ENCODE measurements at places on chromosomes 13 and 19.

GRCh38 chr19:6730153-6730804, 7.1 kb downstream of the GPR108 start:
- no peak for DNase-seq

- DNase-seq: no peak
Observed at GRCh38 chr19:4807188-4807587, 15.7 kb downstream of the FEM1A start.

- DNase-seq: no peak
Observed at GRCh38 chr13:39253774-39254173, 215.5 kb downstream of the NHLRC3 start.

DNA sequence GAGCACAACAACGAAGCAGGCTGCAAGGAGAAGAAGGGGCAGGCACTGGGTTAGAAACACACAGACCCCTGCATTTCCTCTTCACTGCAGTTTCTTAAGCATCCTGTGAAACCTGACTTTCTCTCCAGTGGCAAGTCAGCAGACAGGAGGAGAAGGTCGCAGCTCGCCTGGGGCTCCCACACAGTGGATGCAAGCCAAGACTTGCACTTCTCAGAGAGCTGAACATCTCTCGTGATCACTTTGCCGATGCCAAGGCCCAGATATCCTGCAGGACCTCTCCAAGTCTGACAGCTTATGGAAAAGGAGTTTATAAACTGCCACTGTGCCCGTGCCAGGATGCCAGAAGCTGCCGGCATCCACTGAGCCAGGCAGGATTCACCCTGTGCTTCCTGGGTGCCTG, 18.4 kb downstream of the TMEM272 start:
- no peak for DNase-seq

GRCh38 chr19:920051-920864, 3.1 kb downstream of the KISS1R start:
- no peak for DNase-seq

GRCh38 chr13:23631311-23632047, 61.3 kb downstream of the TNFRSF19 start:
- no peak for DNase-seq

- no peak for DNase-seq
Observed at GRCh38 chr13:95499811-95500712, 52.5 kb upstream of the CLDN10 start.

GRCh38 chr13:50387051-50387581, 371.9 kb downstream of the KCNRG start:
- DNase-seq: no peak

GRCh38 chr19:2307518-2308012, 389 bp downstream of the LINGO3 start:
- DNase-seq: no peak

GRCh38 chr13:110023729-110024644, 237.6 kb upstream of the IRS2 start:
- no peak for DNase-seq

- peak; percentile 59 for DNase-seq
Observed at GRCh38 chr13:99657848-99658260, 156.6 kb downstream of the TM9SF2 start.

GRCh38 chr13:41596190-41596589, 138.8 kb downstream of the RGCC start:
- DNase-seq: no peak

DNA sequence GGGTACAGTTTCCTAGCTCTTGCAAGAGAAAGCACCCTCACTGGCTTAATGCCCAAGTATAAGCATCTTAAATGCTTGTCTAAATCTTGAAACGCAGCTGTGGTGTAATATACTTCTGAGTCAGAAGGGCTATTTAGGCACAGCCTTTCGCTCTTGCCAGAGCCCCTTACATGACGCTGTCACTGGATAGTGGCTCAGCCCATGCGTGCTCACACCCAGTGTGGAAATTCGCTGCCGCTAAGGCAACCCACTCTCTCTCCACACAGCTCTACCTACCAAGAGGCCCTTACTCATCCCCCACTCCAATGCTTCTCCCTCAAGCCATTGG, 24.0 kb downstream of the UQCRFS1 start:
- no peak for DNase-seq

- no peak for DNase-seq
Observed at GRCh38 chr19:28541029-28541428, 671.9 kb downstream of the UQCRFS1 start.

- no peak for DNase-seq
Observed at GRCh38 chr19:3098515-3099346, 4.6 kb downstream of the GNA11 start.

DNA sequence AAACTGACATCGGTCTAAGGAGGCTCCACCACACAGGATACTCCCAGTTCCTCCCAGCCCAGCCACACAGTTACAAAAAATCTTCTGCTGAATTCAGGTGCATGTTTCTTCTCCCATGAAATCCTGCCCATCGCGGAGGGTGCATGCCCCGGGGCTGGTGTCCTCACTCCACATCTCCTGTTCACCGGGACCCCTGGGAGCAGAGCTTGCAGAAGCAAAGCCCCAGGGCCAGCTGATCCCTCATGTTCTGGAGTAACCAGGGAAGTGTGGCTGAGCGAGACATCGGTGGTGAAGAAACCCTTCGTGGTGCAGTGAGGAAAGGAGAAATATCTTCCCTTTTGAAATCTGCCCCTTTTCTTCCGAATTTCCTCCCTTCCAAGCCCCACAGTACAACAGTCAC, 904 bp upstream of the SIGLEC9 start:
- DNase-seq: no peak

DNA sequence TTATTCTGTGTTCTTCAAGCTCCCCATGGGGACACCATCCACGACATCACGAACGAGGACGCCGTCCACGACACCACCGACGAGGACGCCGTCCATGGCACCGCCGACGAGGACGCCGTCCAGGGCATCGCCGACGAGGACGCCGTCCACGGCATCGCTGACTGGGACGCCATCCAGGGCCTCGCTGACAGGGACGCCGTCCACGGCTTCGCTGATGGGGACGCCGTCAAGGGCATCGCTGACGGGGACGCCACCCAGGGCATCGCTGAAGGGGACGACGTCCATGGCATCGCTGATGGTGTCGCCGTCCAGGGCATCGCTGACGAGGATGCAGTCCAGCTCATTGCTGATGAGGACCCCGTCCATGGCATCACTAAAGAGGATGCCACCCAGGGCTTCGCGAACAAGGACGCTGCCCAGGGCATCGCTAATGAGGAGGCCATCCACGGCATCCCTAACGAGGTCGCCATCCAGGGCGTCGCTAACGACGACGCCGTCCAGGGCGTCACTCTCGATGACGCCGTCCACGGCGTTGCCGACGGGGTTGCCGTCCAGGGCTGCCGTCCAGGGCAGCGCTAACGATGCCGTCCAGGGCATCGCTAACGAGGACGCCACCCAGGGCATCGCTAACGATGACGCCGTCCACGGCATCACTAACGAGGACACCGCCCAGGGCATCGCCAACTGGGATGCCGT, 949.2 kb downstream of the TUBA3C start:
- DNase-seq: no peak

DNA sequence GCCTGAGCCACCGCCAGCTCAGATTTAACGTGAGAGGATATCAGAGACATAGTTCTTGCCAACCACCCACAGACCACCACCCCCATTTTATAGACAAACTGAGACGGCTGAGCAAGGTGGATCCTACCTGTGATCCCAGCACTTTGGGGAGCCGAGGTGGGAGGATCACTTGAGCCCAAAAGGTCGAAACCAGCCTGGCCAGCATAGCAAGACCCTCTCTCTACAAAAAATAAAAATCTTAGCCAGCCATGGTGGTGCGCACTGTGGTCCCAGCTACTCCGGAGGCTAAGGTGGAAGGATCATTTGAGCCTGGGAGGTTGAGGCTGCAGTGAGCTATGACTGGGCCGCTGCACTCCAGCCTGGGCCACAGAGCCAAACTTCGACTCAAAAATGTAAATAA, 30.6 kb upstream of the NDUFS7 start:
- DNase-seq: no peak

DNA sequence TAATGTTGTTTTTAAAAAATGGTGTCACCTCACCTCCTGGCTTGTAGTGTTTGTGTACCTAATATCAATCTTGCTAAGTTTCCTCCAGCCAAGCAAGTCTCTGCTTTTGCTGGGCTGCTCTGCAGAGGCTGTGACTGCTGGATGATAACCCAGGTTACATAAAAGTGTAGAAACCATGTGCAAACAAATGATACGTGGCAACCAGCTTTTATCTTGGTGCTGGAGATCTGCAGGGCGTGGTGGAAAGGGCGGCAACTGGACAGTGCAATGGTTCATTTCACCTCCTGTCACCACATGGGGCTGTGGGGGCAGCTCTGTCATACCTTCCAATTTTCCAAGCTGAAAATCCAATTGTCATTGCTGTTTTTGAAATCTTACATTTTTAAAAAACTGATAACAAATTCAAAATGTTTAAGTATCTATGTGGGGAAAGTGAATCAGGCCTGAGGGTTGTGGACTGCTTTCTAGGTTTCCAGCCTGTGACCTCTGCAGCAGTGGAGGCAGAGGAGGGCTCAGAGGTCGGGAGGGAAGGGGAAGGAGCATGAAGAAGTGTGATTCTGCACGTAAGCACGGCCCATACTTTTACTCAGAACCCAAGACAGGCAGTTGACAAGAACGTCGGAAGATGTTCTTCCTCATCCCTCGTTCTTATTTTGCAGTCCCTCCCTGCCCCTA, 9.7 kb downstream of the GPR42 start:
- no peak for DNase-seq

- DNase-seq: no peak
Observed at GRCh38 chr19:1854542-1855039, 6.3 kb upstream of the REXO1 start.

DNA sequence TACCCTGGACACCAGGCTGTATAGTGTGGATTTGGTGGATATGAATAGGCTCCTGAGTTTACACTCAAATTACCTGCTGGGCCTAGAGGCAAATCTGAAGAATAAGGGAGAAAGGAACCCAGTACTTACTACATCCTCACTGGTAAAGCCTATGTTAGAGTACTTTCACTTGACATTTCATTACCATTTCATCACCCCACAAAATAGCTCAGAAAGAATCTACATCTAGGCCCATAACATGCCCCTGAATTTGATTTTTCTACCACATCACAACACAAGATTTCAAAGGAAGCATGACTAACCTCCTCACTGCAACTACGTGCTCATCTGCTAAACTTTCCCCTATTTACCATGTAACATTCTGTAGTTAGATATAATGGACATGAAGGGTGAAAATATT, 43.3 kb downstream of the VWA8 start:
- DNase-seq: no peak

DNA sequence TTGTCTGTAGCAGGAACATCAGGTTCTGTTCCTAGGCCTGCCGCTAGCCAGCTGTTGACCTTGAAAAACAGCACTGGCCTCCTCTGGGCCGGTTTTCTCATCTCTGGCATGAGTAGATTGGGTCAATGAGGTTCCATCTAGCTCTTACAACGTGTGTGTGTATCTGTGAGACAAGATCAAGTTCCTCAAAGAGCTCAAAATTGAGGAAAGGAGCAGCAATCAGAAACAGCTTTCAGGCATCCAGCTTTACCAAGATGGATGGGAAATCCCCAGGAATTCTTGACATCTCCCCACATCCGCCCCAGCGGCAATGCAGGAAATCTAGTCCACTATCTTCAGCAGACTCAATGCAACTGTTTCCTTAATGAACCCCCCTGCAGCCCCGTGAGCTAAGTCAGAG, 4.9 kb downstream of the FLT1 start:
- DNase-seq: no peak

DNA sequence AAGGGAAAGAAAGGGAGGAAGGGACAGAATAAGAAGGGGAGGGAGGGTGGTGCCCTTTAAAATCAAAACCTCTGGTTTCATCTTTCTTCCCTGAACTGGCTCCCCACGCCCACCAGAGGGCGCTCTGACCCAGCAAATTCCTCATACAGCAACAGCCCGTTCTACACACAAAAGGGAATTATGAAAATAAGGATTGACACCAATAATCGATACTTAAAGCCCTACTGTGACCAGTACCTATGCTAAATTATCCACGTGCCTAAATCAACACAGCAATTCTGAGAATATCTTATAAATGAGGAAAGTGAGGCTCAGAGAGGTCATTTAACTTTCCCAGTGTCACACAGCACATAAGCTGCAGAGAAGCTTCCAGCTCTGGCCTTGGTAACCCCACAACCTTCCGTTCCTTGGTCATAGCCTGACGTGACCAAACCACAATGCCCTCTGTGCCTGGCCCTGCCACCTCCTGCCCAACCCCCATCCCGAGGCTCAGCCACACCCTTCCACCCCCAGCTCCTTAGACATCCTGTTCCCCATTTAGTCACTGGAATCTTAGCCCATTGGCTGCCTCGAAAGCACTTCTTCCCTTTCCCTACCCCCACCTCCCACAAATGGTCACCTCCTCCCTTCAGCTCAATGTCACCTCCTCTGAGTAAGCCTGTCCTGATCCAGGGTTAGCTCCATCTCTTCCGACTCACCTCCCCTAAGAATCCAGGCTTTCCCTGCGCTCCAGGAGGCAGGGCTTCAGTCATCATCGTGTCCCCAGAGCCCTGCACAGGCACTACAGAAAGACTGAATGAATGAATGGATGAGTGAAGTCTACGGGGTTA, 34.2 kb upstream of the PNMA8B start:
- DNase-seq: peak; percentile 40

DNA sequence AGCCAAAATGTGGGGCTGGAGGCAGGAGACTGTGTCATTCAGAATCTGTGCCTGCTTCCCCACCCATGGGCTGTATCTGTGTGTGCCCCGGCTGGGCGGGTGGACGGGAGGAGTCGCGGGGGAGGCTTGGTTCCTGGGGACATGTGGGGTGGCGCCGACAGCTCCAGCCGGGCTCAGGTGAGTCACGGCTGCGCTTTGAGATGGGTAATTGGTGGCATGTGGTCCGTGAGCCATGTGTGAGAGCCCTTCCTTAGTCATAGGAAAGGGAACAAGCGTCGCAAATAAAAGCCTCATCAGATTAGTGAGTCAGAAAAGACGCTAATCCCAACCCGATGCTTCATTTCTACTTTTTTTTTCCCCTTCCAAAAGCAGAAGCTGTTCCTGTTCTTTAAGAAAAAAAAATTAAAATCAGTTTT, 118.6 kb upstream of the ZNF536 start:
- DNase-seq: no peak

DNA sequence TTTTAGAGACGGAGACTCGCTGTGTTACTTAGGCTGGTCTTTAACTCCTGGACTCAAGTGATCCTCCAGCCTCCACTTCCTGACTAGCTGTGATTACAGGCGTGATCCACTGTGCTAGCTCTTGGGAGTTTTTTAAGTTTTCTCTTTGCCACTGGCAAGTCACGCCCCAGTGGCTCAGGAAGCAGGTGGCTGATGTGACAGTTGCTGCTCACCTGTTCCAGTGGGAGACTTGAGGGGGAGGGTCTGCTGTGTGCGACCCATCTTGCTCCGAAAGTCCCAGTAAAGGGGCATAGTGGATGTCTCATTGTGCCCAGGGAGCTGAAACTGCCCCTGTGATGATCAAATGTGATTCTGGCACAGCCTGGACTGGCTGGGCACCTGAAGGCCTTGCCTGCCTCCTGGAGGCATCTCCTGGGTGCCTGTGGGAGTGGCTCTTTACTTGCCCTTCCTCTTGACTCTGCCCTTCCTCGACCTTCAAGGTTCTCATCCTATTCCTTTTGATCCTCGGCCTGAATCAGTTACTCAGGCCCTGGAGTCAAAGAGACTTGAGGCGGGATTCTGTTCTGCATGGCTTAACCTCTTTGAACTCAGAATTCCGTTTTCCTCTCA, 7.8 kb downstream of the SMARCA4 start:
- no peak for DNase-seq

GRCh38 chr13:50140153-50140552, 124.9 kb downstream of the KCNRG start:
- DNase-seq: no peak

GRCh38 chr13:73035660-73036059, 23.1 kb upstream of the KLF5 start:
- DNase-seq: no peak
